Inflammatory macrophage (primary cell): ENCODE measurements at places on chromosomes 4 and X.

DNA sequence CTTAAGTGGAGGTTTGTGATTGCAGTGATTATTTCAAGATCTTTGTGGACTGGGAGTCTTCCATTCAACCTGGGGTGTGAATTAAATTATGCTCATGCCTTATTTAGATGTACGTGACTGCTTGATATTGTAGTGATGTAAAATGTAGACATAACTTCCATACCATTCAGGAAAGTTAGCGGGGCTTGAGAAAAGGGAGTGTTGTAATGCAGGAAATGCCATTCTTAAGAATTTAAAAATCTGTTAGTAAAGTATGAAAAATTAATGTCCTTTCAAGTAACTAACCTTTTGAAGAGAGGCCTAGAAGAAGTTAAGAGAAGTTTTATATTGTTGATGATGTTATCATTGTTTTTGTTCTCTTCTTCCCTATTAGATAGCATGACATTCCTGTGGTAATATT, 318.2 kb downstream of the CCSER1 start:
- no peak for DNase-seq

DNA sequence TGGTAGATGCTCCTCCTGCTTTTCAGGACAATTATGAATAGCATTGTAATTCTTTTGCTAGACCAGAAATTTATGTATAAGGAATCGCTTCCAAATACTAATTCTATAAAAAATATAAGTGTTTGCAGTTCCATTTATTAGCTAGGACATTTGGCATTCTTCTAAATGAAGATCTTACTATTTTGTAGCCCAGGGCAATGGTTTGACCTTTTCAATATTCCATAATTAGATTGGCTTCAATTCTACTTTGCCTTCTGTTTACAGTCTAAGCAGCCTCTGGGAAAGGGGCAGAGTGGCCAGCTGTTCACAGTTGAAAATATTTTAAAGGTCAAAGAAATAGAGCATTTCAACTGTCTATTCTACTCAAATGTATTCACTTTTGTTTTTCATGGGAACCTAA, 912.1 kb upstream of the GRIA3 start:
- DNase-seq = no peak

GRCh38 chr4:173170182-173170778, 1.7 kb downstream of the GALNT7 start:
- no peak for DNase-seq

- no peak for DNase-seq
These were observed 74.5 kb upstream of the EOLA2 start for GRCh38 chrX:150012647-150013381.

- DNase-seq = peak; percentile 52
These were observed 57.8 kb upstream of the XAGE1B start for GRCh38 chrX:52574416-52575275.

DNA sequence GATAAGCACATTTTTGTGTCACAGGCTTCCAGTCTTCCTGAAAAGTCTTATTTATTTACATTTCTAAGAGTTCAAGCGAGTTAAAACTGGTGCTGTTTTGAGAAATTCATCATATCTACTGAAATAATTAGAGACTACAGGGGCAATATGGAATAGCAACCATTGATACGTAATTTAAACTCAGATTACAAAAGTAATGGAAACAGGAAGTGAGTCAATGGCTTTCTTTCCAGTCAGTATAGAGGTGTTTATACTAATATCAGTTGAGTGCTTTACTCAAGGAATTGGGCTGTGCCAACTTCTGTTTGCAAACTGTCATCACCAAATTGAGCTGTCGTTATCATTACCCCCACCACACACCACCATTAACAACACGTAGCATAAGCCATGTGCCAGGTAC, 222.7 kb downstream of the COL25A1 start:
- no peak for DNase-seq

- DNase-seq = no peak
These were observed 1.0 kb upstream of the GABRG1 start for GRCh38 chr4:46124773-46125413.
